ENCODE measurements at places on chromosomes 6 and 20.
A peak's percentile ranks its signal among the peaks of the same experiment; 100 is the strongest.

DNA sequence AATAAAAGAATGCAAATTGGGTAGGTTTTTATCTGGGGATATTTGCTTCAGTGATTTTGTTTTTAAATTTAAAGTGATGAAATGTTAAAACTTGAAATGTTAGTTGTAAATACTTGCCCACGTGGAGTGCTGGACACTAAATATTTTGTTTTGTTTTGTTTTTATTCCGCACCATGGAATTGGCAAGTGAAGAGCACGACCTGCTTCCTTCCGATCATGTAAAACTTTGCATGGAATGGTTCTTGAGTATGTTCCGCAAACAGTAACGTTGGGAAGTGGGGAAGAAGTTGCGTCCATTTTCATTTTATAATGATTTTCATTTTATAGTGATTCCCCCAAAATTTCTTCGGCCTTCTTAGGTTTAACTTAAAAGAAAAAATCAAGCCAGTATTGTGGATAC, 765 bp downstream of the IRAK1BP1 start:
- DNase-seq, result no peak
- peak overlapping the region; percentile 86 for H3K4me3 ChIP-seq
- H3K27ac ChIP-seq, result peak overlapping the region; percentile 80
- peaks cover 20% of the 10 kb centered on the region for H3K4me1 ChIP-seq
- no peaks in the 10 kb centered on the region for H3K36me3 ChIP-seq
- H3K27me3 ChIP-seq, result no peaks in the 10 kb centered on the region

- H3K27me3 ChIP-seq, result no peaks in the 10 kb centered on the region
- DNase-seq, result no peak
- no peak overlapping the region for H3K4me3 ChIP-seq
- H3K27ac ChIP-seq, result no peak overlapping the region
- H3K36me3 ChIP-seq, result no peaks in the 10 kb centered on the region
Measured at GRCh38 chr20:43384101-43384940, 73.4 kb upstream of the SRSF6 start.

GRCh38 chr6:149754548-149754947, 5.0 kb downstream of the PCMT1 start:
- H3K4me1 ChIP-seq, result peaks cover 3% of the 10 kb centered on the region
- DNase-seq, result no peak
- H3K27me3 ChIP-seq, result no peaks in the 10 kb centered on the region
- no peaks in the 10 kb centered on the region for H3K36me3 ChIP-seq
- no peak overlapping the region for H3K4me3 ChIP-seq

DNA sequence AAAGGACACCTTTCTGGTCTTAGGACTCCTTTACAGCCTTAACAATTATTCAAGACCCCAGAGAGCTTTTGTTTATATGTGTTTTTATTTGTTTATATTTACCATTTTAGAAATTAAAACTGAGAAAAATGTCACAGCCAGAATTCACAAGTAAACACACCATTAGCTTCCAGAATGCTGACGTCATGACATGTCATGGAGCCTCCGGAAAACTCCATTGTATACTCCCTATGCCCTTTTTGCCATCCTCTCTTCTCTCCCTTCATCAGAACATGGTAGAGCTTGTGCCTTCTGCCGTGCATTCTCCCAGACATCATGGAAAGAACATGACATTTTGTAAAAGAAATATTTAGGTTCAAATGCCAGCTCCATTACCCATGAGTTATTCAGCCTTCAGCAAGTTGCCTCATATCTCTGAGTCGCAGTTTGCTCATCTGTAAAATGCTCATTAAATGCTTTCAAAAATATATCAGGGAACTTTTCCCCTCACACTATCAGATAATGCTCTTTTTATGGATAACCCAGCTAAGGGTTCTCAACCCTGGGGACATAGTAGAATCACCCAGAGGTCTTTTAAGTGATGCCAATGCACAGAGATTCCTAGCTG, 27.8 kb downstream of the TNFAIP3 start:
- H3K4me1 ChIP-seq, result no peaks in the 10 kb centered on the region
- H3K27ac ChIP-seq, result no peak overlapping the region
- no peak overlapping the region for H3K4me3 ChIP-seq
- DNase-seq, result no peak
- H3K36me3 ChIP-seq, result no peaks in the 10 kb centered on the region

DNA sequence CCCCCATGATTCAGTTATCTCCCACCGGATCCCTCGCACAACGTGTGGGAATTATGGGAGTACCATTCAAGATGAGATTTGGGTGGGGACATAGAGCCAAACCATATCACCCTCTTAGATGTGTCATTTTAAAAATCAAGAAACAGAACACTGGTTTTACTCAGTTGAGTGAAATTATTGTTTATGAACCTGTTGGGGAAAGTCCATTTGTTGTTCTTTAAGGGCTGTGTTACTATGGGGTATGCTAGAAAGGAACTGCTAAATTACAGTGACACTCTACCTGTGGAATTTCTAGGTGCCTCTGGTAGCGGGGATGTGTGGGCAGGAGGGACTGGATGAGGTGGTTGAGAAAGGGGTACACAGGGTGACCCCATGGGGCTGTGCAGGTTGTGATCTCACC, 28.9 kb downstream of the STX11 start:
- no peak overlapping the region for H3K4me3 ChIP-seq
- no peaks in the 10 kb centered on the region for H3K4me1 ChIP-seq
- H3K36me3 ChIP-seq, result no peaks in the 10 kb centered on the region
- H3K27me3 ChIP-seq, result no peaks in the 10 kb centered on the region

- no peaks in the 10 kb centered on the region for H3K36me3 ChIP-seq
- no peaks in the 10 kb centered on the region for H3K4me1 ChIP-seq
- no peak overlapping the region for H3K4me3 ChIP-seq
- H3K27ac ChIP-seq, result no peak overlapping the region
- no peak for DNase-seq
Measured at GRCh38 chr6:1871724-1872315, 262.1 kb downstream of the FOXC1 start.

DNA sequence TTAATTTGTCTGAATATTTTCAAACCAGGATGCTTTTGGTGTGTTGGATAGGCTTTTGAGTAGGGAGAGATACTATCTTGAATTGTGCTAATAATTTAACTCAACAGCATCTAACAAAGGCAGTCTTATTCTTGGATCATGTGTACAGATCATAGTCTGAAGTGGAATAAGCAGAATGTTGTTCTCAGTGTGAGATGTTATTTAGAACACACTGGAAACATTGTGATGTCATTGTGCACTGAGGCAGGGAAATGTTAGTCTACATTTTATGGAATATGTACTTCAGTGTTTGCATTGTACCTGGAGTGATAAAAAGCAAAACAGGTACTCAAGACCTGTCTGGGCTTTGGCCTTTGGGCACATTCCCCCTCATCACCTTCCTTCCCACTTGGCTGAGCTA, 35.0 kb downstream of the RNF144B start:
- H3K4me3 ChIP-seq, result no peak overlapping the region
- no peaks in the 10 kb centered on the region for H3K27me3 ChIP-seq
- no peak for DNase-seq
- no peaks in the 10 kb centered on the region for H3K36me3 ChIP-seq

GRCh38 chr20:32780749-32781655, 18.8 kb downstream of the DNMT3B start:
- H3K4me1 ChIP-seq, result peaks cover 13% of the 10 kb centered on the region
- H3K27ac ChIP-seq, result no peak overlapping the region
- DNase-seq, result no peak
- H3K27me3 ChIP-seq, result no peaks in the 10 kb centered on the region
- no peak overlapping the region for H3K4me3 ChIP-seq

DNA sequence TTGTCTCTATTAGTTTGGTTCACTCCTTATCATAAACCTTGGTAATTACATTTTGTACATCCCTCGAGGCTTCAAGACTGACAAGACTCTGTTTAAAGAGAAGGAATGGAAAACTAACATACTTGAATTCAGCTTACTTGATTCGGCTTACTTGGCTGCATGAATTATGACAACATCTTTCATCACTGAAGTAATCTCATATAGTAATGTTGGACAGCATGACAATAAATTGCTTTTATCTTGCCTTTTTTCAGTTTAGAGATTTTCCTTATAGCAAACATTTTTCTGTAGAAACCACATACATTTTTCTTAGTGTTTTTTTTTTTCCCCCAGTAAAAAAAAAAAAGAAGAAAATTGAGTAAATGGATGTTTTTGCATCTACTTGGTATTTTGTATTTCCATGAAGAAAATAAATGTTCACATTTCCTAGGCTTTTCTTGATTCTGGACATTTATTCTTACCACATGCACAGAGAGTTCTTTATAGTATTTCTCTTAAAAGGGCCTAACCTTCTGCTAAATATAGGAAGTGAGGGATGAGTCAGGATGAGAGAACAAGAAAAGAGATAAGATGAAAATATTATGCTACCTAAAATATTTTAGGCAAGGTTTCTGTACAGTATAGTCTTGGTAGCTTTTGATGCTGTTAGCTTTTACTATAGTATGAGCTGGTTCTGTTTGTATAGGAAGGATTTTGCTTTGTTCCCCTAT, 101.0 kb upstream of the HDGFL1 start:
- no peak for DNase-seq
- H3K4me1 ChIP-seq, result peaks cover 17% of the 10 kb centered on the region
- H3K4me3 ChIP-seq, result no peak overlapping the region
- H3K27ac ChIP-seq, result no peak overlapping the region

GRCh38 chr6:132863895-132864294, 49.5 kb downstream of the RPS12 start:
- DNase-seq, result no peak
- H3K4me1 ChIP-seq, result no peaks in the 10 kb centered on the region
- H3K27me3 ChIP-seq, result no peaks in the 10 kb centered on the region
- no peak overlapping the region for H3K27ac ChIP-seq
- H3K36me3 ChIP-seq, result no peaks in the 10 kb centered on the region
- no peak overlapping the region for H3K4me3 ChIP-seq

- H3K27me3 ChIP-seq, result no peaks in the 10 kb centered on the region
- peaks cover 10% of the 10 kb centered on the region for H3K4me1 ChIP-seq
- no peak for DNase-seq
- H3K4me3 ChIP-seq, result no peak overlapping the region
- H3K36me3 ChIP-seq, result no peaks in the 10 kb centered on the region
Measured at GRCh38 chr6:134472046-134472445, 154.1 kb upstream of the SGK1 start.

- no peak for DNase-seq
- no peaks in the 10 kb centered on the region for H3K36me3 ChIP-seq
Measured at GRCh38 chr6:29850011-29850553, 22.5 kb downstream of the HLA-G start.

DNA sequence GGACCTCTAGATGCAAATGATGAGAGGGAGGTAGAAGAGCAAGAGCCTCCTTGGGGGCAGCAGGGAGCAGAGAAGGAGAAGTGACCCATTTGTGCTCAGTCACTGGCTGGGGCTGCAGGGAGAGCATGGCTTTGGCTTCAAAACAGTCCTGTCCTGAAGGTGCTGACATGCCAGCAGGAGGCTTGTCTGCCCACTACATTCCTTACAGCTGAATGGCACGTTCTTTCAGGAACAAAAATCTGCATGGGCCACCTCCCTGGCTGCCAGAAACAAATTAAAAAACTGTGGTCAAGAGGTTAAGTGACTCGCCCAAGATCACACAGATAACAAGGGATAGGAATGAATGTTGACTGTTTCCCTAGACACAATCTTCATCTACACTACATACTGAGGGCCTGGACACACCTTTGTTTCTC, 188.8 kb downstream of the HIVEP2 start:
- no peak for DNase-seq
- H3K4me3 ChIP-seq, result no peak overlapping the region
- no peaks in the 10 kb centered on the region for H3K4me1 ChIP-seq
- H3K27ac ChIP-seq, result no peak overlapping the region
- no peaks in the 10 kb centered on the region for H3K36me3 ChIP-seq

DNA sequence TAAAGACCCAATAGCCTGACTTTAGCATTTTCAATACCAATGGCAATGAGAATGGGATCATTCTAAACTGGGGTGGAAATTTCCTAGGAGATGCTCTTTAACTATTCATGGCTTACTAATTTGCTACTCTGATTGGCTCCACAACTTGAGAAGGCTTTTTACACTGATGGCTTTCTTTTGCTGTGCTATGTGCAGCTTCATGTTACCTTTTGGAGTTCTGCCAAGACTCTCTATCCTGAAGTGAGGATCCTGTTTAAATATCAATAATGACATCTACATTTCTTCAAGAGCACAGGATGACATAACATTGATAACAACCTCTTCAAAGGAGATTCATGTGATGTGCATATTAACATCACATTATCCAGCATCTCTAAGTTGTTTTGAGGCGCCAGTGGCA, 43.4 kb upstream of the SIRPG start:
- peaks cover 40% of the 10 kb centered on the region for H3K27me3 ChIP-seq
- no peaks in the 10 kb centered on the region for H3K36me3 ChIP-seq
- no peak overlapping the region for H3K4me3 ChIP-seq

GRCh38 chr6:13671548-13672127, 40.0 kb downstream of the RANBP9 start:
- peaks cover 12% of the 10 kb centered on the region for H3K4me1 ChIP-seq
- no peaks in the 10 kb centered on the region for H3K27me3 ChIP-seq
- no peak overlapping the region for H3K27ac ChIP-seq
- no peaks in the 10 kb centered on the region for H3K36me3 ChIP-seq

DNA sequence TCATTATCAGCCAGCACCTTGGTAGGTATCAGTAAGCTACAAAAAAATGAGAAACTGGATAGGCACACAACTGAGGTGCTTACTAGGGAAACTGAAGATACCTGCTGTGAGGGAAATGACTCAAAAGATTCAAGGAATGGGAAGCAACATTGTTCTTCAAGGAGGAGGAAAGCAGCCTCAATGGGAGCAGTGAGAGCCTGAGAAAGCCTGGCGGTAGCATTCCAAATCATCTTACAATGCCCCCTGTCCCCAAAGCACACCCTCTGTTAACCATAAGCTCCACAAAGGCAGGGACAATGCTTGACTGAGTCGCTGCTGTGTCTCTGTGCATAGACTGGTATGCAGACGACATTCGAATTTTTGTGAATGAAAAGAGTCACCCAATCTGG, 10.6 kb downstream of the PKHD1 start:
- no peak overlapping the region for H3K4me3 ChIP-seq
- H3K27ac ChIP-seq, result no peak overlapping the region
- H3K27me3 ChIP-seq, result peaks cover 4% of the 10 kb centered on the region
- H3K36me3 ChIP-seq, result no peaks in the 10 kb centered on the region
- DNase-seq, result no peak

DNA sequence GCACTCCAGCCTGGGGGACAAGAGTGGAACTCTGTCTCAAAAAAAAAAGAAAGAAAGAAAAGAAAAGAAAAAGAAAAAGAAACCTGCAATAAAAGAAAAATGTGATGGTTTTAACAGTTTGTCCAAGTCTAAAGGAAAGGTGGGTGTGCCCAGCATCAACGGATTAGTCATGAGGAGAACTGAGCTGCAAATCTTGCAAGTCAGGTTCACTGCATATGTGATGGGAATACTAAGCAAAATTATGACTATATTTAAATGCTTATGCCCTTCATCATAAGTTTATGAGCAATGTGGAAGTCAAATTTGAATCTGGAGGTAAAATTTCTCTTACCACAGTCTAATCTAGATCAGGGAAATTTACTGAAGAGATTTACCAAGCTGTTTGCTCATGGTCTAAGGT, 13.1 kb upstream of the CDK19 start:
- peak overlapping the region; percentile 65 for H3K27ac ChIP-seq
- peaks cover 22% of the 10 kb centered on the region for H3K4me1 ChIP-seq
- no peaks in the 10 kb centered on the region for H3K36me3 ChIP-seq
- H3K27me3 ChIP-seq, result no peaks in the 10 kb centered on the region
- H3K4me3 ChIP-seq, result no peak overlapping the region
